ENCODE measurements at places on chromosomes 5 and 9.

- no peak within 1 kb of the TSS for H3K4me3 ChIP-seq
- H3K27me3 ChIP-seq: peaks cover 87% of the 10 kb centered on the region
- H3K4me1 ChIP-seq: no peaks in the 10 kb centered on the region
- H3K27ac ChIP-seq: no peak within 1 kb of the TSS
- no peaks in the 10 kb centered on the region for H3K36me3 ChIP-seq
Observed at GRCh38 chr9:1050125-1050895, at the start of gene DMRT2. TSS of gene DMRT2 (plus strand) at chr9:1050357. CDS start at chr9:1051614, 1,257 bp downstream.

DNA sequence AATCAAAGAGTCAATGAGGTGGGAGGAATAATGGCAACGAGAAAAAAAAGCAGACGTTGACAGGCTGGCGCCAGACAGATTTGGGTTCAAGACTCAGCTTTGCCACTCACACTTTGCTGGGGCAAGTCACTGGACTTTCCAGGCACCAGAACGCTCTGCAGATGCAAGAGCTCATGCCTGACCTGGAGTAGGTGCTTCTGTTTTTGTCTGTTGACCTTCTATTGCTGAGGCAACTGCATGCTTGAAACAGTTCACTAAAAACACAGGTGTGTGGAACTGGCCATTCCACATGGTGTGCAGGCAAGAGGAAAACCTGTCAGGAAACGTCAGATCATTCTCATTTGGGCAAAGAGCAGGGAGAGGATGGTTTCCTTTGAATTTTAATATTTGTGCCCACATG is 161.2 kb upstream of the SMIM23 start:
- no peak overlapping the region for H3K4me3 ChIP-seq
- H3K27me3 ChIP-seq: peaks cover 33% of the 10 kb centered on the region
- no peaks in the 10 kb centered on the region for H3K4me1 ChIP-seq
- no peak overlapping the region for H3K27ac ChIP-seq
- H3K36me3 ChIP-seq: no peaks in the 10 kb centered on the region

DNA sequence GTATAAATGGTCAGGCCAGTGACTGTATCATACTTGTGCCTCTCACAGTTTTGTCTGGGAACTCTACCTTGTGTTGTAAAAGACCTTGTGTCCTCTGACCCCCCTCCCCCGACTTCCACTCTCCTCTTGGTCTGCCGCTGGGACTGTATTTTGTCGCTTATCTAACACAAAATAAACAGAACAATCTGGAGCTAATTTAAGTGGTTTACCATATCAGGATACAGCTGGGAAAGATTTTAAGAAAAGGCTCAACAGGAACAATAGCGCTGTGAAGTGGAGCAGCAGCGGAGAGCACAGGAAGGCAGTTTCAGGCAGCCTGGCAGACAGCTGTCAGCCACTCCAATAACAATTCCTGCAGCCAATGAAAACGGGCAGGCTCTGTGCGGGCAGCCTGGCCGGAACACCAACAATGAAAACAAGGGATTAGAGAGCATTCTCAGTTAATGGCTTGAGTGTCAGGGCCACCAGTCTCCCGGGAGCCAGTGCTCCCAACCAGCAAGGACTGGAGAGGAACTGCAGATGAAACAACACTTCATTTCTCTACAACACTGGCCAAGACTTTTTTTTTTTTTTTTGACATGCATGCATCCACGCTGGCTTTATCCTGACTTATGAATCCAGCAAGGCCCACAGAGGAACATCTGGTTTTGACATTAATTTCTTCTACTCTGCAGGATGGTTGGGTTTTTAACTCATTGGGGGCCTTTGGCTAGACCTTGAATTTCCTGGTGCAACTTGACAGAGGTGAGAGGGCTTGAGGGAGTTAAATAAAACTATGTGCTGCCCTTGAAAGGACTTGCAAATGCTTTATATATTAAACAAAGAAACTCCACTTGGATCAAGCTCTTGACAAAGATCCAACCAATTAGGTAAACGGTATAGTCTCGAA is 76.7 kb downstream of the ARSB start:
- no peaks in the 10 kb centered on the region for H3K27me3 ChIP-seq
- H3K27ac ChIP-seq: peak overlapping the region; percentile 89
- no peaks in the 10 kb centered on the region for H3K36me3 ChIP-seq
- H3K4me1 ChIP-seq: peaks cover 32% of the 10 kb centered on the region
- H3K4me3 ChIP-seq: peak overlapping the region; percentile 27

GRCh38 chr9:13520069-13520468 is 240.6 kb upstream of the MPDZ start:
- no peaks in the 10 kb centered on the region for H3K4me1 ChIP-seq
- H3K27ac ChIP-seq: no peak overlapping the region
- no peaks in the 10 kb centered on the region for H3K36me3 ChIP-seq
- no peak overlapping the region for H3K4me3 ChIP-seq
- H3K27me3 ChIP-seq: no peaks in the 10 kb centered on the region
- peak; percentile 30 for DNase-seq

DNA sequence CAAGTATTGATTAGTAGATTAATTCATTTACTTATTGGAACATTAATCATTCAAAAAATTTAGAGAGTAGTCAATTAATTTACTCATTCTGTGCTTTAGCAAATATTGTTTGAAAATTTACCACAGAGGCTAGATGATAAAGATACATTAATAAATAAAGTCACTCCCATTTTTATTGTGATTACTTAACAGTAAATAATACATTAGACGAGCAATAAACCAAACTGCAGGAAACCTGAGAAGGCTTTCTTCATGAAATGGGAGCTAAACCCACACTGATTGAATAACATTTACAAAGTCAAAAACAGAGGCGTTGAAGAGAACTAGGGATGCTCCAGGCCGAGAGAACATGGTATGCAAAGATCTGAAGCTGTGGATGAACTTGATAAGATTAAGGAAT is 38.8 kb upstream of the PRDM9 start:
- no peaks in the 10 kb centered on the region for H3K27me3 ChIP-seq
- H3K36me3 ChIP-seq: no peaks in the 10 kb centered on the region
- no peaks in the 10 kb centered on the region for H3K4me1 ChIP-seq
- no peak overlapping the region for H3K4me3 ChIP-seq
- H3K27ac ChIP-seq: no peak overlapping the region

- no peak overlapping the region for H3K27ac ChIP-seq
- no peaks in the 10 kb centered on the region for H3K4me1 ChIP-seq
- no peaks in the 10 kb centered on the region for H3K27me3 ChIP-seq
- no peaks in the 10 kb centered on the region for H3K36me3 ChIP-seq
Observed at GRCh38 chr5:126332326-126332725, 90.9 kb upstream of the GRAMD2B start.

- no peak overlapping the region for H3K4me3 ChIP-seq
- H3K36me3 ChIP-seq: no peaks in the 10 kb centered on the region
- no peak for DNase-seq
- no peaks in the 10 kb centered on the region for H3K27me3 ChIP-seq
- no peaks in the 10 kb centered on the region for H3K4me1 ChIP-seq
Observed at GRCh38 chr9:86443992-86444391, 89.8 kb upstream of the TUT7 start.

- no peaks in the 10 kb centered on the region for H3K36me3 ChIP-seq
- H3K27ac ChIP-seq: peak overlapping the region; percentile 99
- DNase-seq: no peak
- H3K27me3 ChIP-seq: no peaks in the 10 kb centered on the region
- peaks cover 8% of the 10 kb centered on the region for H3K4me1 ChIP-seq
Observed at GRCh38 chr9:6758498-6759184, 868 bp downstream of the KDM4C start.

GRCh38 chr5:39274398-39275085 is 55.2 kb upstream of the FYB1 start:
- no peaks in the 10 kb centered on the region for H3K27me3 ChIP-seq
- H3K4me3 ChIP-seq: no peak overlapping the region
- H3K36me3 ChIP-seq: no peaks in the 10 kb centered on the region
- no peaks in the 10 kb centered on the region for H3K4me1 ChIP-seq

DNA sequence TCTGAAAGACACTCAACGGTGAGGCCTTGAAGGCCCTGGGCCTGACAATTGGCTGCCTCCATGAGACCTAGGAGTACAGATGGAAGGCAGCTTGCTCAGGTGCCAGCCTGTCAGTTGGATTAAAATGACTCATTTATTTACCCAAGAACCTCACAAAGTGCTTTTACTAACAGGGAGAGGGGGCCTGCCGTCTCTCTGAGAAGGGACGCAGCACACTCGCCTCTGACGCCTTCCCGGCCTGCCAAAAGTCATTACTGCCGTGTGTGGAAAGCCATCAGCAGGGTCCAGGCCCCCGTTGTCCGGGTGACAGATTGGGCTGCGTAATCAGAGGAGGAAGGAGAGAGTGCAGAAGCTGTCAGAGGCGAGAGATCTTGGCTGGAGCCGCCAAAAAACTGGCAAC is 32.4 kb downstream of the DDX31 start:
- H3K27me3 ChIP-seq: no peaks in the 10 kb centered on the region
- H3K27ac ChIP-seq: no peak overlapping the region

- H3K27ac ChIP-seq: no peak overlapping the region
- no peaks in the 10 kb centered on the region for H3K27me3 ChIP-seq
- DNase-seq: no peak
- no peak overlapping the region for H3K4me3 ChIP-seq
Observed at GRCh38 chr5:100616981-100617380, 81.8 kb downstream of the FAM174A start.

DNA sequence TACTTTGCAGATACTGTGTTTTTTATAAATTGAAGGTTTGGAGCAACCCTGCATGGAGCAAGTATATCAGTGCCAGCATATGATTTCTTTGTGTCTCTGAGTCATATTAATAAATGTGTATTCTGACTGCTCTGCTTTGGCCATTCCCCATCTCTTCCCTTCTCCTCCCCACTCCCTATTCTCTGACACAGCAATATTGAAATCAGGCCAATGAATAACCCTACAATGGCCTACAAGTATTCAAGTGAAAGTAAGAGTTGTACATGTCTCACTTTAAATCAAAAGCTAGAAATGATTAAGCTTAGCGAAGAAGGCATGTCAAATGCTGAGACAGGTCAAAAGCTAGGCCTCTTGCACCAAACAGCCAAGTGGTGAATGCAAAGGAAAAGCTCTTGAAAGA is 82.2 kb upstream of the TLX3 start:
- no peaks in the 10 kb centered on the region for H3K4me1 ChIP-seq
- no peaks in the 10 kb centered on the region for H3K36me3 ChIP-seq
- no peaks in the 10 kb centered on the region for H3K27me3 ChIP-seq
- no peak for DNase-seq
- no peak overlapping the region for H3K27ac ChIP-seq

- no peaks in the 10 kb centered on the region for H3K27me3 ChIP-seq
- no peak for DNase-seq
- H3K4me1 ChIP-seq: no peaks in the 10 kb centered on the region
- no peak overlapping the region for H3K27ac ChIP-seq
Observed at GRCh38 chr5:76674330-76675066, 41.4 kb upstream of the F2R start.

- no peaks in the 10 kb centered on the region for H3K27me3 ChIP-seq
- DNase-seq: no peak
- no peak overlapping the region for H3K4me3 ChIP-seq
Observed at GRCh38 chr5:123059455-123059854, 22.9 kb upstream of the PPIC start.

GRCh38 chr9:14062586-14063221 is 251.2 kb downstream of the NFIB start:
- DNase-seq: peak; percentile 91
- no peaks in the 10 kb centered on the region for H3K36me3 ChIP-seq
- no peak overlapping the region for H3K4me3 ChIP-seq
- H3K4me1 ChIP-seq: peaks cover 12% of the 10 kb centered on the region
- H3K27ac ChIP-seq: peak overlapping the region; percentile 34

GRCh38 chr9:137672907-137673791 is 54.3 kb downstream of the EHMT1 start:
- H3K36me3 ChIP-seq: no peaks in the 10 kb centered on the region
- no peaks in the 10 kb centered on the region for H3K4me1 ChIP-seq
- peak; percentile 44 for DNase-seq
- no peak overlapping the region for H3K27ac ChIP-seq

- no peak overlapping the region for H3K4me3 ChIP-seq
- no peaks in the 10 kb centered on the region for H3K27me3 ChIP-seq
- H3K36me3 ChIP-seq: peaks cover 2% of the 10 kb centered on the region
- no peak for DNase-seq
- H3K27ac ChIP-seq: no peak overlapping the region
Observed at GRCh38 chr5:14211818-14212803, 69.0 kb downstream of the TRIO start.

GRCh38 chr5:113058706-113059226 is 82.2 kb downstream of the DCP2 start:
- peaks cover 2% of the 10 kb centered on the region for H3K36me3 ChIP-seq
- no peak overlapping the region for H3K4me3 ChIP-seq
- H3K27me3 ChIP-seq: no peaks in the 10 kb centered on the region
- H3K27ac ChIP-seq: peak overlapping the region; percentile 58
- peaks cover 48% of the 10 kb centered on the region for H3K4me1 ChIP-seq

GRCh38 chr5:151597749-151598148 is 6.6 kb upstream of the FAT2 start:
- no peak overlapping the region for H3K27ac ChIP-seq
- H3K4me1 ChIP-seq: peaks cover 3% of the 10 kb centered on the region
- H3K4me3 ChIP-seq: no peak overlapping the region
- no peak for DNase-seq
- H3K27me3 ChIP-seq: no peaks in the 10 kb centered on the region

GRCh38 chr5:102716017-102716416 is 39.1 kb upstream of the PAM start:
- H3K36me3 ChIP-seq: no peaks in the 10 kb centered on the region
- H3K4me1 ChIP-seq: no peaks in the 10 kb centered on the region
- DNase-seq: no peak
- no peak overlapping the region for H3K27ac ChIP-seq

GRCh38 chr9:116435706-116436105 is 251.4 kb upstream of the TRIM32 start:
- peak; percentile 27 for DNase-seq
- H3K27ac ChIP-seq: no peak overlapping the region
- no peaks in the 10 kb centered on the region for H3K27me3 ChIP-seq

- H3K4me1 ChIP-seq: no peaks in the 10 kb centered on the region
- H3K27me3 ChIP-seq: no peaks in the 10 kb centered on the region
- H3K4me3 ChIP-seq: no peak overlapping the region
- no peak overlapping the region for H3K27ac ChIP-seq
Observed at GRCh38 chr5:165720901-165721300, 2215.5 kb downstream of the MAT2B start.

DNA sequence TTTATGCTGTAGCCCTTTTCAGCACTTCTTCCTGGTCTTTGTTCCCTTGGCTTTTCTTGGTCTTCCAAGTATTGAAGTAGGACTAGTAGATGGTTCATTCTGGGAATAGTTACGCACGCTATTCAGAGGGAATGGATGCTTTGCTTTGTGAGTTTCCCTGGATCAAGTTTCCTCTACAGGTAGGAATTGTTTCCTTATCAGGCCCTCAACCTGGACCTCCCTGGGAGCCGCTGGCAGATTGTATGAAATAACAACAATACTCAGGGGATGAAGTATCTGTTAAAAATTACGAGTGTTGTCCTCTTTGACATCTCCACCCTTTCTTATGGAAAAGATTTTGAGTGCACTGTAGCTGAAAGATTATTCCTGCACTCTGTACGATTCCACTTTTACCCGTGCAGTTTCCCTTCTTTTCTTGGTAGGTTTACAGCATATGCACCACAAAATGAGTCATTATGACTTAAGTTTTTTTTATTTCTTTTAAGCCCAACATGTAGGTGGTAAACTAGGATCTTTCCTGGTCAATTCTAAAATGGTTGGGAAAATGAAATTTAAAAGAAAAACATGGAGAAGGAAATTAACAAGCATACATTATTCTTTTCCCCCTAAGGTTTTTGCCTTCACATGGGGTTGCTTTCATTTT is 57.9 kb downstream of the ARHGAP26 start:
- no peak overlapping the region for H3K27ac ChIP-seq
- no peaks in the 10 kb centered on the region for H3K36me3 ChIP-seq
- DNase-seq: peak; percentile 56
- H3K4me3 ChIP-seq: no peak overlapping the region

- peaks cover 2% of the 10 kb centered on the region for H3K36me3 ChIP-seq
- no peak overlapping the region for H3K27ac ChIP-seq
- no peaks in the 10 kb centered on the region for H3K27me3 ChIP-seq
- peak; percentile 41 for DNase-seq
Observed at GRCh38 chr5:68261569-68262065, 46.1 kb downstream of the PIK3R1 start.

- no peaks in the 10 kb centered on the region for H3K27me3 ChIP-seq
- no peaks in the 10 kb centered on the region for H3K4me1 ChIP-seq
- no peak for DNase-seq
- H3K36me3 ChIP-seq: no peaks in the 10 kb centered on the region
Observed at GRCh38 chr5:63233361-63233760, 654.7 kb downstream of the LRRC70 start.
